DND-41 (cell line): ENCODE measurements at places on chromosomes 13 and 19.

DNA sequence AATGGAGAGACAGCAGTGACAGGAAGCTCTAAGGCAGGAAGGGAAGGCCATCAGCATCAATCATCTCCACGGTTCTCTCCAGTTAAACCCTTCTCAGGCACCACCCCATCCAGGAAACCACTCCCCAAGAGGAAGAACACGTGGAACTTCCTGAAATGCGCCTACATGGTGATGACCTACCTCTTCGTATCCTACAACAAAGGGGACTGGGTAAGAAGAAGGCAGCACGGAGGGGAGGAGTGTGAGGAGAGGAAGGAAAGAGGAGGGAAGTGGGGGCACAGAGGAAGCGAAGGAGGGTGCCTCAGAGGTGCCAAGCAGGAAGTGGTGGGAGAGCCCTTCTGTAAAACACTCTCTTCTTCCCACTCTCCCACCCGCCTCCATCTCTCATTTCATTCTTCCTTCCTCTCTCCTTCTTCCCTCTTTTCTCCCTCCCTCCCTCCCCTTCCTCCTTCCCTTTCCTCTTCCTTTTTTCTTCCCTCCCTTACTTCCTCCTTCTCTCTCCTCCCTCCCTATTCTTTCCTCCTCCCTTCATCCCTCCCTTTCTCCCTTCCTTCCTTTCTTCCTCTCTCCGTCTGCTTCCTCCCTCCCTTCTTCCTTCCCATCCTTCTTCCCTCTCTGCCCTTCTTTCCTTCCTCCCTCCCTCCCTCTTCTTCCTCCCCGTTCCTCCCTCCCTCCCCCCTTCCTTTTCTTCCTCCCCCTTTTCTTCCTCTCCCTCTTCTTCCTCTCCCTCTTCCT, 12.6 kb downstream of the ZSCAN5A start:
- no peak for DNase-seq

- DNase-seq, result no peak
Measured at GRCh38 chr13:83941701-83942335, 59.5 kb upstream of the SLITRK1 start.

DNA sequence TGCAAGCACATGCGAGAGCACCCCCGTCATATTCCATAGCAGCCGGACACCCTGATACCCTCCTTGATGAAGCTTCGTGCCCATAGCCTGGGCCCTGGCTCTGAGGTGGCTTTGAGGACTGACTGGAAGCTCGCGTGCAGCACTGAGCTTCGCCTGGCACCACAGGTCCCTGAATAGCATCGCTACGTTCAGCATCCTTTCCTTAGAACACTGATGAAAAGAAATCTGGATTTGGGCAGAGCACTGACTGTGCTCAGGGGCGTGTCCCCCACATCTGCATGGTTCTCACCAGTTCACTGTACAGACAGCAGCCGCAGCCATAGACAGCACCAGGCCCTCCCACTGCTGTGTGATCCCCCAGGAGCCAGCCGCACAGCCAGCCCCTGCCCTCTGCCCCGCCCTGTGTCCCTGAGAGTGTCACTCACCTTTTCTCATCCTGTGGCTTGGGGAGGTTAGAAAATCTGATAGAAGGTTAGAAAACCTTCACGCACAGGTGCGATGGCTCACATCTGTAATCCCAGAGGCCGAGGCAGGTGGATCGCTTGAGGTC, 49.3 kb upstream of the SPACA7 start:
- no peak for DNase-seq

DNA sequence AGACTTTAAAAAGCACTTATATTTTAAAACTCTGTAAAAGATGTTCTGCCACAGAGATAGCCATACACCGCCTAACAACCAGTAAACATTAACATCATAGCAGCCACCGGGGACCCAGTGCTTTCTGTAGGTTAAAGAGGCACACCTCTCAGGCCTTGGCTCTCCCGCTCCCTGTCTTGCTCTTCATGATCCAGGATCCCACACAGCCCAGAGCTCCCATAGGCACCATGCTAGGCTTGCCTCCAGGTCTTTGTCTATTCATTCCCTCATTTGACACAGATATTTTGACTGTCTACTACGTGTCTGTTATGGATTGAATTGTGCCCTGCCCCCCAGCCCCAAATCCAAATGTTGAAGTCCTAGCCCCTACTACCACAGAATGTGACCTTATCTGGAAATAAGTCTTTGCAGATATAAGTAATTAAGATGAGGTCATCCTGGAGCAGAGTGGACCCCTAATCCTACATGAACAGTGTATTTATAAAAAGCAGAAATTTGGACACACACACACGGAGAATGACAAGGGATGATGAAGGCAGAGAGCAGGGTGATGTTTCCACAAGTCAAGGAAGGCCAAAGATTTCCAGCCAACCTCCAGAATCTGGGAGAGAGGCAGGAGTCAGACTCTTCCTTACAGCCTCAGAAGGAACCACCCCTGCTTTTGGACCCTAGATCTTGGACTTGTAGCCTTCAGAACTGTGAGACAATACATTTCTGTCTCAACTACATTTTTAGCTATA, 272.6 kb downstream of the DNAJC15 start:
- no peak for DNase-seq

DNA sequence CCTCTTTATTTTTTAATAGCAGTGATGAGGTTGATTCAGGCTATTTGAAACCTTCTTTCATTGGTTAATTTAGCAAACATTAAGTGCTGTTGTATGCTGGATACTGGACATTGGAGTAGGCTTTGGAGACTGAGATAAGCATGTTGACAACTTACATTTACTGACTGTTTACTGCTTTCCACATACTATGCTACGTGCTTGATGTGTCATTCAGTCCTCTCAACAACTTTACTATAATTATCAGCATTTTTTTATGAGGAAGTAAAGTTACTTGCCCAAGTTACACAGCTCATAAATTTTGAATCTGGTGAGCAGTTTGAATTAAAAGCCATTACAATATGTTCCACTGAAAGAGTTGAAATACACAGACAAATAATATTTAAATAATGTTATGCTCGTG, 83.8 kb downstream of the GJA3 start:
- DNase-seq, result no peak

- DNase-seq, result no peak
Measured at GRCh38 chr13:66348745-66349690, 881.1 kb downstream of the PCDH9 start.

DNA sequence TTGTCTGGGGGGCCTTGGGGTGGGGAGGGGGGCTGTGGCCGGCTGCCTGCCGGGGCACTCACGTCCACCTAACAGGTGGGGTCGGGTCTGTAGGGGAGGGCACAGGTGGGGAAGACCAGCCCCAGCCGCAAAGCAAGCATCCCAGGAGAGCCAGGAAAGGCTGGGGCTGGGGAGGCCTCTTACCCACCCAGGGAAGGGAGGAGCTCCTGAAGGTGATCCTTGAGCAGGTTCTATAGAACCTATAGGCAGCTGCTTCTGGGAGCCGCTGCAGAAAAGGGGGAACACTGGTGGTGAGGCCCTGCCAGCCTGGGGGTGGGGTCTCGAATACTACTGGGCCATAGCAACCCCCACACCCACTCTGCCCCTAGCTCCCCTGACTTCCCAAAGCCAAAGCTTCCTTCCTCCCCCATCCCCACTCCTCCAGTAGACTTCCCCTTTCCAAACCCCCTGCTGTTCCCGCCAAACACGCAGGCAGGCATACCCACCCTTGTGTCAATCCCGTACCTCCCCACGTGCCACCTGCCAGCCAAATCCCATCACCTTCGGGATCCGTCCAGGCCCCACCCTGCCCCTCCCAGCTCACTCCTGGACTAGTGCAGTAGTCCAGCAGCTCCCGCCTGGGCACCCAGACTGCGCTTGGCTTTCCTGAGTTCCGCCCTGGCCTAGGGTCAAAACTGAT, 5.6 kb downstream of the KLF16 start:
- no peak for DNase-seq

- no peak for DNase-seq
Measured at GRCh38 chr13:91922969-91923592, 524.7 kb downstream of the GPC5 start.

DNA sequence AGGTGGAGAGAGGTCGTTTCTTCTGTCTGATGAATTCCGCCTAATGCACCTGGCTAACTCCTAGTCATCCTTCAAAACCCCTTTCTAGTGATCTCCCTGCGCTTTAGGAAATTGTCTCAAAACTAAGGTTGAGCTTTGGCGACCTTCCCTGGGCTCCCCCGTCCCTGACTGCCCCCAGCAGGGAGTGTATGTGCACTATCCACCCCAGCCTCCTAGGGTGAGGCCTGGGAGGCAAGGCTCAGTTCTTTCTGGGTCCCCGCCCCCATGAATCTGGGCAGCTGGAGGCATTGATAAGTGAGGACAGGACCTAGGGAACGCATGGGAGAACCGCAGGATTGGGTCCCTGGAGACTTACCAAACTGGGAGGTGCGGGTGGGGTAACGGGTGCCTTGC, 378 bp downstream of the TLE6 start:
- no peak for DNase-seq
